Immature natural killer cell (primary cell): ENCODE measurements at places on chromosomes 16 and 17. TPM values are rescaled to one million over a fixed set of nuclear protein-coding genes. Genes with fewer than 3 reads are reported as not detected.

Gene KRTAP4-3
- polyA plus RNA-seq, result not detected

DNA sequence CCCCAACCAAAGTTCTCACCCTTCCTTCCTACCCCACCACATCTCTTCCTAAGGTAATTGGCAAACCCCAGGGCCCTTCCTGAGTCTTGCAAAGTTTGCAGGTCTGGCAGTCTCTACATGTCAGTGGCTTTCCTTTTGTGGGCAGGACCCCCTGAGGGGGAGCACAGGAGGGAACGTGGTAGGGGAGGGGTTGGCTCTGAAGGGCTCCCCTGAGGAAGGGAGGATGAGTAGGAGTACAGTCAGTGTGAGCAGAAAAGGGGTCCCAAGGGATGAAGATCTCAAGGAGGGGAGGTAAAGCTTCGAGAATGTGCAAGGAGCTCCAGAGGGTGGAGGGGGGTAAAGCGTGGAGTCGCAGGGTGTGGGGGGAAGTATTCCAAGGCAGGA is 206.9 kb downstream of the RAB11FIP4 start:
- H3K27ac ChIP-seq, result no peak overlapping the region
- H3K36me3 ChIP-seq, result no peaks in the 10 kb centered on the region
- no peak for DNase-seq
- peaks cover 7% of the 10 kb centered on the region for H3K4me1 ChIP-seq
- no peaks in the 10 kb centered on the region for H3K27me3 ChIP-seq

- no peak overlapping the region for H3K27ac ChIP-seq
- H3K36me3 ChIP-seq, result peaks cover 5% of the 10 kb centered on the region
- H3K4me3 ChIP-seq, result no peak overlapping the region
Measured at GRCh38 chr17:19766421-19767270, 18.5 kb upstream of the ALDH3A1 start.

DNA sequence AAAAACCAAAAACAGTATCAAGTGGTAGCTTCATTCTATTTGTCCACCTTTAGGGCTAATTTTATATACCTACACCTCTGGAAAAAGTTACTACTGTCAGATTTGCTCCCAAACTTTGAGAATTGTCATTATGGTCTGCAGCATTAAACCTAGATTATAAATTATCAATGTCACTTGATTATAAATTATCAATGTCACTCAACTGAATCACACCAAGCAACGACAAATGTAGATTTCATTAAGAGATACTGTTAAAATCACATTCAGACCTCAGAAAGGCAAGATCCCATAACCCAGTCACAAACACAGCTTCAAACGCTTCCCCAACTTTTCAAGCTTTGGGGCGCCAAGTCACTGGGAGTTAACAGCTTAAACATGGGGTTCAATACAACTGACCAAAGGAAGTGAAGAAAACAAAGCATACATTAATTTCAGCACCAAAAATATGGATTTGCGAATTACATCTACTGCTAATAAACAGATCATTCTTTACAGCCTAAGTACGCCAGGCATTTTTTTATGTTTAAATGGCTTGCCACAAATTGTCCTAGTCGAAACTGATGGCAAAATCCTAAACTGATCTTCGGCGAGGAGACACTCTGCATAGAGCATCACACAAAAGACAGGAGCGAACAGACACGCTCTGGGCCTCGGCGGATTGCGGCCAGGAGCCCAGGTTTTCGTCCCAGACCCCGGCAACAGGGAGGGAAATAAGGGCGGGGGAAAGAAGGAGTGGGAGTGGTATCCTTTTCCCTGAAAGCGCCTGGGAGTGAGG is 981 bp downstream of the GLG1 start:
- H3K4me1 ChIP-seq, result peaks cover 58% of the 10 kb centered on the region
- H3K27me3 ChIP-seq, result peaks cover 5% of the 10 kb centered on the region
- no peaks in the 10 kb centered on the region for H3K36me3 ChIP-seq
- DNase-seq, result no peak

DNA sequence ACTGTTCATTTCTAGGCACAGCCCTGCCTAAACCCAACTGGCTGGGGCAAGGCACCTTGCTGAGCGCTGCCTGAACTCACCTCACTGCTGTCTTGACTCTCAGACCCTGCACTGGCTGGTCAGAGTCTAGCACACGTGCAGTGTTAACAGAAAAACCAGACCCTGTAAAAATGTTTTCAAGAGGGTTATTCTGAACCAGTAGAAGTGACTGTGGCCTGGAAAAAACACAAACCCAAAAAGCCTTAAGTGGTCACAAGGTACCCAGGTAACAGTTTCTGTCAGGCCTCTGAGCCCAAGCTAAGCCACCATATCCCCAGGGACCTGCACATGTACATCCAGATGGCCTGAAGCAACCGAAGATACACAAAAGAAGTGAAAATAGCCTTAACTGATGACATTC is 6.1 kb upstream of the EIF4A3 start:
- DNase-seq, result no peak
- no peak overlapping the region for H3K4me3 ChIP-seq
- peaks cover 14% of the 10 kb centered on the region for H3K4me1 ChIP-seq
- H3K36me3 ChIP-seq, result no peaks in the 10 kb centered on the region
- no peak overlapping the region for H3K27ac ChIP-seq
- H3K27me3 ChIP-seq, result peaks cover 10% of the 10 kb centered on the region

Gene IGFALS
- polyA plus RNA-seq, result not detected

DNA sequence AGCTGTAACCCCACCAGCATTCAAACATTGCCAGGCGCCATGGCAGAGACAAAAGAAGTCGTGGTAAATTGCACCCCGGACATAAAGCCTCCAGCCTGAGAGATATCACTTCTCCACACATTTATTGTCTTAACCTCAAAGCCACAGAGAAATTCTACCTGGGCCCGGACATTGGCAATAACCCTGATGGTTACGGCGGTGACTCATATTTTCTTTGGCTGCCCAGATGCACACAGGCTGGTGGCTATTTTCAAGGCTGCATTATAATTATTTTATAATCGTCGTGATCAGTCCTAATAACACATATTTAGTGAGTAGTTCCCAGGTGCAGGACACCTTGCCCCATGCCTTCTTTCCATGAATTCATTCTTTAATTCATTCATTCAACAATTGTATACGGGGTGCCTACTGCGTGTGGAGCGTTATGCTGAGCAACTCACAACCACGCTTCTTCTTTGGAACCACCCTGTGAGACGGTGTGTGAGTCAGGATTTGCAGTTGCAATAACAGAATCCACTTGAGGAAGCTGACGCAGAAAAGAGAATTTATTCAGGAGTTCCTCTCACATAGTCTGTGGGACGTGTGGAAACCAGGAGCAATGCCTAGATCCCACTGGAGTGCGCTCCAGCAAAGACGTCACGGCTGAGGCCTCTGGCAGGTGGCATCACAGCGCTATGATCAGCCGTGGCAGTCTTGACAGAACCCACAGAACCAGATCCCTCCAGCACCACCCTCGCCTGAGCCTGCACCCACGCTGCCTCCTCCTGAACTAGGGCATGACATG is 245.7 kb downstream of the FOXL1 start:
- DNase-seq, result no peak
- H3K27ac ChIP-seq, result no peak overlapping the region
- no peak overlapping the region for H3K4me3 ChIP-seq
- H3K27me3 ChIP-seq, result peaks cover 8% of the 10 kb centered on the region
- no peaks in the 10 kb centered on the region for H3K36me3 ChIP-seq

Gene KCNH4
- polyA plus RNA-seq, result not detected

DNA sequence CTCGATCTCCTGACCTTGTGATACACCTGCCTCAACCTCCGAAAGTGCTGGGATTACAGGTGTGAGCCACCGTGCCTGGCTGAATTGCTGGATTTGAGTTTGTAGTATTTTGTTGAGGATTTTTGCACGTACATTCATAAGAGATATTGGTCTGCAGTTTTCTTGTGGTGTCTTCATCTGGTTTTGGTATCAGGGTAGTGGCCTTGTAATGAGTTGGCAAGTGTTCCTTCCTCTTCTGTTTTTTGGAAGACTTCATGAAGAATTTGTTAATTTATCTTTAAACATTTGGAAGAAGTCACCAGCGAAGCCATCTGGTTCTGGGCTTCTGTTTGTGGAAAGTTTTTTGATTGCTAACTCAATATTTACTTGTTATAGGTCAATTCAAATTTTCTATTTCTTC is 26.9 kb downstream of the SPNS3 start:
- H3K4me1 ChIP-seq, result no peaks in the 10 kb centered on the region
- no peak overlapping the region for H3K27ac ChIP-seq
- no peak overlapping the region for H3K4me3 ChIP-seq
- DNase-seq, result no peak
- peaks cover 5% of the 10 kb centered on the region for H3K27me3 ChIP-seq

Gene KRT28
- not detected for polyA plus RNA-seq
